Effector memory CD8-positive, alpha-beta T cell (primary cell): ENCODE measurements at places on chromosomes 2 and 18.

DNA sequence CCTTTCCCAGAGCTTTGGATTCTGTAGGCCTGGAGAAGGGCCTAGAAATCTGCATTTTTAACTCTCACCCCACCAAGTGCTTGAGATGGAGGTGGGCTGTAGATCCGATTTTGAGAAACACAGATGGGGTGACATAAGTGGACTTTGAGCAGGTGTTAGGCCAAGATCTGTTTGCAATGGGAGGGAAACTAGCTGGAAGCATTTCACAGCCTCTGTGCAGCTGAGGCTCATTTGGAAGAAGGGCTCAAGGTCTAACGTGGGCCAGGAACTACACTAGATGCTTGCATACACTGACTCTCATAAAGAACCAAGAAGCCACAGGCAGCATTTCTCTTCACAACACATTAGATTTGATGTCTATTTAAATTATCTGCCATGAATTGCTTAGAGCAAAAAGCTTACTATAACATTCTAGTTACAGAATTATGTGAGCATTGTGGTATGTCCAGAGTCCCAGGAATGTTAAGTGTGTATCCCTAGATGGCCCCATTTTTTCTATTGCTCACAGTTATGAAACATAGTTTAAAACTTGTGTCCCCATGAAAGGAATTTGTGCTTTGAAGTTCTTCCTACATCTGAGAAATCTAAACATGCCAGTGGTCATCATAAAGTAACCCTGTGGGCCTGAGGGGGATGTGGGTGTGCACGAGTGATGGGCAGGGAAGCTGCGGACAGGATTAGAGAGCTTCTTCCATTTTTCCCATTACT is 77.2 kb downstream of the CD28 start:
- no peaks in the 10 kb centered on the region for H3K36me3 ChIP-seq
- DNase-seq = no peak
- H3K4me1 ChIP-seq = peaks cover 26% of the 10 kb centered on the region
- no peak overlapping the region for H3K4me3 ChIP-seq
- no peak overlapping the region for H3K27ac ChIP-seq
- no peaks in the 10 kb centered on the region for H3K27me3 ChIP-seq

DNA sequence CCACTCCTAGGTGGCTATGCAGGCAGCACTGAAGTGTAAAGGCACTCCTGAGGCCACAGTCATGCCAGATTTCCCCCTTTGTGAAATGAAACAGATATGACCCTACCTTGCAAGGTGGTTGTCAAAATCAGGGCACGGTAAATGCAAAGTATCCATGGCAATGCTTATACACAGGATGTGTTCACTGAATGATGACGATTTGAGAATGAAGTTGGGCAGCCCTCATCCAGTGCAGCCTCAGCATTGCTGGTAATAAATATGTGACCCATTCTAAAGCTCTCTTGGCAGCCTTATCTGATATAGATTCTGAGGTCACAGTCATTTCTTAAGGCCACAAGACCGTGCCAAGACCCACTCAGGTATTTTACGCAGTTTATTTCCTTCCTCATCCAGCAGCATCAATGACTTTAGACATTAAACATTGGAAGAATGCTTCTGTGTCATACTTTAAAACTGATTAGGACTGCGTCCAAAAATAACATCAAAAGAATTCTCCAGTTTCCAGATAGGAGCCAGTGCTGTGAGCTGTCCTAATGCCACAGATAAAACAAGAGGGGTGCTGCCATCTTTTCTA is 125.5 kb upstream of the SERTAD2 start:
- H3K27ac ChIP-seq = no peak overlapping the region
- no peak for DNase-seq
- H3K4me3 ChIP-seq = no peak overlapping the region
- no peaks in the 10 kb centered on the region for H3K36me3 ChIP-seq
- peaks cover 5% of the 10 kb centered on the region for H3K27me3 ChIP-seq

- no peak for DNase-seq
- H3K36me3 ChIP-seq = no peaks in the 10 kb centered on the region
- H3K27me3 ChIP-seq = no peaks in the 10 kb centered on the region
- H3K4me3 ChIP-seq = no peak overlapping the region
Measured at GRCh38 chr2:59176737-59177136, 935.6 kb upstream of the FANCL start.

GRCh38 chr2:156356014-156356754 is 23.7 kb upstream of the NR4A2 start:
- H3K4me1 ChIP-seq = no peaks in the 10 kb centered on the region
- no peak for DNase-seq
- no peak overlapping the region for H3K4me3 ChIP-seq
- no peaks in the 10 kb centered on the region for H3K36me3 ChIP-seq
- H3K27ac ChIP-seq = no peak overlapping the region
- no peaks in the 10 kb centered on the region for H3K27me3 ChIP-seq

- H3K27me3 ChIP-seq = peaks cover 21% of the 10 kb centered on the region
- no peak overlapping the region for H3K4me3 ChIP-seq
Measured at GRCh38 chr2:176445956-176446355, 176.7 kb downstream of the MTX2 start.

DNA sequence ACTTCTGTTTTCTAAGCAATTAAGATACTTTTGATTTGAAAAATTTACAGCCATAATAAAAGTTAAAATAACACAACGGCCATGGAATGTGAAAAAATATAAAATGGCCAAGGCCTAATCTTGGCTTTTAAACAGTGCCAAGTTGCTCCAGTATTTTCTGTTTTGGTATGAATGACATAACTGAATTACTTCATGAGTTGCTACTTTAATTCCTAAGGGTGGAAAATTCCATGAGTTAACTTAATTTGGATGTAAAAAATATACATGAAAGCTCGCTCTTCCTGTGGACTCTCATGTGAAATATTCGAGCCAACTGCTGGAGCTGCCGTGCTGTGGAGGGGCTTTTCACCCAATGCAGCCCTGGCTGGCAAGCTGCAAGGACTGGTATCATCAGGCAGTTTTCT is 286.0 kb upstream of the CCDC68 start:
- no peak overlapping the region for H3K27ac ChIP-seq
- H3K4me1 ChIP-seq = no peaks in the 10 kb centered on the region
- no peaks in the 10 kb centered on the region for H3K27me3 ChIP-seq
- no peak for DNase-seq
- H3K36me3 ChIP-seq = no peaks in the 10 kb centered on the region

- no peak overlapping the region for H3K27ac ChIP-seq
- no peaks in the 10 kb centered on the region for H3K4me1 ChIP-seq
- no peak for DNase-seq
- no peaks in the 10 kb centered on the region for H3K36me3 ChIP-seq
- H3K27me3 ChIP-seq = peaks cover 5% of the 10 kb centered on the region
Measured at GRCh38 chr18:5431836-5432575, 111.8 kb downstream of the EPB41L3 start.

- H3K27me3 ChIP-seq = peaks cover 24% of the 10 kb centered on the region
- H3K4me3 ChIP-seq = no peak overlapping the region
- no peak for DNase-seq
Measured at GRCh38 chr18:79771446-79772107, 26.2 kb upstream of the KCNG2 start.

- DNase-seq = no peak
- no peak overlapping the region for H3K4me3 ChIP-seq
- H3K27me3 ChIP-seq = peaks cover 24% of the 10 kb centered on the region
- no peak overlapping the region for H3K27ac ChIP-seq
- peaks cover 3% of the 10 kb centered on the region for H3K36me3 ChIP-seq
Measured at GRCh38 chr18:48459016-48459415, 49.8 kb upstream of the ZBTB7C start.

DNA sequence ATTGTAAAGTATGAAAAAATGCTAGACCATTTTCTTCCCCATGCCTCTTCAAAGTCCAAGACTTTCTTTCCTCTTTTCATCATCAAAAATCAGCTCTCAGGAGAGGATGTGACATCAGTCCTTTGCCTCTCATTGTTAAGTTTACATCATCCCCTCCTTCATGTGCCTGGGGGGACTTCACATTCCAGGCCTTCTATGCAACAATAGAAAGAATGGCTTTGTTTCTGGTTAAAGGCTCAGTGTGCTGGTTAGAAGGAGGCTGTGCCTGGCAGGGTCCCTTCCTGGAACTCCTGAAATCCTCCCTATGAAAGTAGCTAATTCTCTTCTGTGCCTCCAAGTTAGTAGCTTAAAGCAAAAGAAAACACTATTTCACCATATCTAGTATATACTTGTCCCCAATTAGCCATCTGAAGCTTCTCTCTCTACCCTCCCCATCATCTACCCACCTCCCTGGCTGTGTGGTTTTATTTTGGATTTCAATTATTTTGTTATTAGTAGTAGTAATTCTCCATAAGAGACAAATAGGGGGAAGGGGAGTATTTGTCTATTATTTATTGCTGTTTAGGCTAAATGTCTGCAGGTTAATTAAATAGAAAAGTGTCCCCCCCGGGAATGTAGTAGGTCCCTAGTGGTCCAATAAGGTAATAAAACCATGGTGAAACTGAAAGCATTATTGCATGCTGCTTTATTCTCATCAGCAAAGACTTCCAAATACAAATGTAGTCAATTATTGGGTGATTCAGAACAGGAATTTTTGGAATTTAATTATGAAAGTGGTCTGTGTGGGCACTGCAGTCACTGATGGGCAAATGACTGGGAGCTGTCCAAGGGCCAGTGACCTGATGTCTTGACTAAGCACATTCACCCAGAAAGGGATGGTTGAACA is 69.0 kb downstream of the CPO start:
- H3K4me1 ChIP-seq = no peaks in the 10 kb centered on the region
- DNase-seq = no peak
- no peak overlapping the region for H3K27ac ChIP-seq
- no peak overlapping the region for H3K4me3 ChIP-seq

- no peaks in the 10 kb centered on the region for H3K4me1 ChIP-seq
- H3K36me3 ChIP-seq = no peaks in the 10 kb centered on the region
- no peak for DNase-seq
- no peaks in the 10 kb centered on the region for H3K27me3 ChIP-seq
- H3K4me3 ChIP-seq = no peak overlapping the region
Measured at GRCh38 chr2:187459256-187459655, 11.2 kb upstream of the CALCRL start.

- peaks cover 4% of the 10 kb centered on the region for H3K4me1 ChIP-seq
- H3K27ac ChIP-seq = no peak overlapping the region
- peaks cover 11% of the 10 kb centered on the region for H3K27me3 ChIP-seq
- H3K36me3 ChIP-seq = peaks cover 2% of the 10 kb centered on the region
Measured at GRCh38 chr2:71510196-71510807, 56.9 kb downstream of the DYSF start.

DNA sequence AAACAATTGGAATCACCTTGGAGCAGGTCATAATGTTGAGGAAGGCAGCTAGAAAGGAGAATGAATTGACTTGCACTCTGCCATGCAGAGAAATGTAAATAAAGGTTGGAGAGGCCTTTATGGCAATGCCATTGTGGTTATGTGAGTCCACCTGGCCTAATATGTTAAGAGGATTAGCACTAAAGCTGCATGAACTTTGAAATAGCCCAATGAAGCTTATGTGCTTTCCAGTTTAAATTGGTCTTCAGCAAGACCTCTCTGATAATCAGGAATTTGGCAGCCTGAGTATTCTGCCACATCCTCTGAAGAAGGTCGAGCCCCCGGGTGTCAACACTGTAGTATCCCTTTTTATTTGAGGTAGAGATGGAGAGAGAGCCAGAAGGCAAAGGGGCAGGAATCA is 464.9 kb downstream of the CDH2 start:
- no peak overlapping the region for H3K4me3 ChIP-seq
- no peak for DNase-seq
- H3K27me3 ChIP-seq = no peaks in the 10 kb centered on the region
- no peak overlapping the region for H3K27ac ChIP-seq

DNA sequence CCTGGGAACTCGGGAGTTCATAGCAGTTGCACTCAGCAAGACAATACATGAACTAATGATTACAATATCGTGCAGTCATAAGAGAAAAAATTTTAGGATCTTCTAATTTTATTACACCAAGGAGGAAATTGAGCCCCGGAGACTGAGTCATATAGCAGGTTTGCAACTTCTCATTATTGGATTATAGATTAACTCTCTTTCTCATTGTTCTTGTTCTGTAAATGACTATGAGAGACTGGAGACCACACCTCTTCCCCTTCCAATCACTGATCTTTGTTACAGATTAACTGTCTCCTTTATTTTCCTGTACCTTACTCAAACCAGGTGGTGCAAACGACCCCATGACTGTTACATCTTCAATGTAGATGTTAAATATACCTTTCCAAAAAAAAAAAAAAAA is 435.8 kb upstream of the DDX18 start:
- no peak overlapping the region for H3K27ac ChIP-seq
- no peak overlapping the region for H3K4me3 ChIP-seq
- no peaks in the 10 kb centered on the region for H3K4me1 ChIP-seq
- H3K27me3 ChIP-seq = no peaks in the 10 kb centered on the region
- no peak for DNase-seq

GRCh38 chr2:38610851-38611801 is 8.4 kb upstream of the HNRNPLL start:
- H3K36me3 ChIP-seq = no peaks in the 10 kb centered on the region
- H3K27ac ChIP-seq = peak overlapping the region; percentile 35
- H3K4me3 ChIP-seq = peak overlapping the region; percentile 60
- H3K4me1 ChIP-seq = peaks cover 31% of the 10 kb centered on the region
- DNase-seq = no peak

- H3K4me3 ChIP-seq = no peak overlapping the region
- DNase-seq = no peak
- no peak overlapping the region for H3K27ac ChIP-seq
- no peaks in the 10 kb centered on the region for H3K36me3 ChIP-seq
- no peaks in the 10 kb centered on the region for H3K4me1 ChIP-seq
- H3K27me3 ChIP-seq = no peaks in the 10 kb centered on the region
Measured at GRCh38 chr2:192888109-192888508, 693.4 kb upstream of the TMEFF2 start.

GRCh38 chr2:186065491-186065890 is 326.9 kb downstream of the FSIP2 start:
- H3K27me3 ChIP-seq = no peaks in the 10 kb centered on the region
- H3K36me3 ChIP-seq = no peaks in the 10 kb centered on the region
- no peaks in the 10 kb centered on the region for H3K4me1 ChIP-seq

- H3K36me3 ChIP-seq = no peaks in the 10 kb centered on the region
- no peak overlapping the region for H3K27ac ChIP-seq
- H3K4me1 ChIP-seq = no peaks in the 10 kb centered on the region
- peaks cover 53% of the 10 kb centered on the region for H3K27me3 ChIP-seq
- DNase-seq = no peak
Measured at GRCh38 chr2:119455066-119455718, 23.5 kb downstream of the TMEM37 start.

- DNase-seq = no peak
- H3K27me3 ChIP-seq = no peaks in the 10 kb centered on the region
- H3K4me1 ChIP-seq = peaks cover 10% of the 10 kb centered on the region
- H3K4me3 ChIP-seq = no peak overlapping the region
Measured at GRCh38 chr2:12534646-12535263, 182.0 kb upstream of the TRIB2 start.

- H3K4me3 ChIP-seq = no peak overlapping the region
- no peak overlapping the region for H3K27ac ChIP-seq
- H3K27me3 ChIP-seq = no peaks in the 10 kb centered on the region
Measured at GRCh38 chr2:8251291-8251690, 430.6 kb upstream of the ID2 start.

- no peak overlapping the region for H3K4me3 ChIP-seq
- H3K4me1 ChIP-seq = peaks cover 24% of the 10 kb centered on the region
Measured at GRCh38 chr2:161353543-161353942, 45.3 kb downstream of the PSMD14 start.
